ENCODE measurements at places on chromosomes 5 and 9. TPM values are rescaled to one million over a fixed set of nuclear protein-coding genes. Genes with fewer than 3 reads are reported as not detected.

DNA sequence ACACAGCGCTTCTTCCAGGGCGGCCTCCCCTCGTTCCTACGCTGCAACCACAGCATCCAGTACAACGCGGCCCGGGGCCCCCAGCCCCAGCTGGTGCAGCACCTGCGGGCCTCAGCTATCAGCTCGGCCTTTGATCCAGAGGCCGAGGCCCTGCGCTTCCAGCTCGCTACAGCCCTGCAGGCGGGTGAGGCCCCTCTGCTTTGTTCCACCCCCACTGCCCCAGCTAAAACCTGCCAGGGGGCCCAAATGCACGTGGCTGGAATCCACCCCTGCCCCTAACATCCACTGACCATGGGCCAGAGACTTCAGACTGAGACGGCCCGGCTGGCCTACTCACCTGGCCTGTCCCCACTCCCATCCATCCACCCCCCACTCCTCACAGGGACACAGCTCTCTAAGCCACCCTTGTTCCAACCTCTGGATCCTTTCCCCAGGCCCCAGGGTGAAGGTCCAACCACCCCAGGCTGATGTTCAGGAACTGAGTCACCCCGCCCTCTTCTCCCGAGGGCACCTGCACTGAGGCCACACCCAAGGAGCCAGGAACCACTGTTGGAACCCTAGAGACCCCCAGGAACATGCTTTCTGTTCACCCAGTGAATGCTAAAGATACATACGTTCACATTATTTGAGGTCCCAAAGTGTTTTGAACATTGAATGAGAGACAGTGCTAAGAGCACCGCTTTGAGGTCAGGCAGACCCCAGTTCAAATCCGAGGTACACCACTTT is 18.9 kb upstream of the ASS1 start:
- no peaks in the 10 kb centered on the region for H3K27me3 ChIP-seq
- peaks cover 3% of the 10 kb centered on the region for H3K4me1 ChIP-seq
- no peak overlapping the region for H3K27ac ChIP-seq

- no peaks in the 10 kb centered on the region for H3K4me1 ChIP-seq
- H3K27me3 ChIP-seq: no peaks in the 10 kb centered on the region
- DNase-seq: no peak
- no peaks in the 10 kb centered on the region for H3K36me3 ChIP-seq
Observed at GRCh38 chr5:153974813-153975163, 63.9 kb downstream of the FAM114A2 start.

DNA sequence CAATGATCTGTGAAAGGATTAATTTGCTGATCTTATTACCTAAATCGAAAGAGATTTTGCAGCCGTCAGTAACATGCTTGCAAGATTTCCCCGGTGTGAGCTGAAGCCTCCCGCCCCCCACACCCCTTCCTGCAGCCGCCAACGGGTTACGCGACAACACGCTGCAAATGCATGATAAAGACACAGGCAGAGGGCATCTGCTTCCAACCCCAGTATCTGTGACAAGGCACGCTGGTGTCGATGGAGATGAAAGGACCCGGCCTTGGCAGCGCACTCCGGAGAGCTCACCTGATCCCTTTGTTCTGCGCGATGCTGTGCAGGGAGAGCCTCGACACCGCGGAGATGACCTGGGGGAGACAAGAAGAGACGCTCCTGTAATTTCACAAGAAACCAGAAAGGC is 122.9 kb upstream of the SARDH start:
- no peaks in the 10 kb centered on the region for H3K27me3 ChIP-seq
- DNase-seq: no peak
- H3K27ac ChIP-seq: no peak overlapping the region
- no peak overlapping the region for H3K4me3 ChIP-seq
- H3K36me3 ChIP-seq: no peaks in the 10 kb centered on the region
- peaks cover 23% of the 10 kb centered on the region for H3K4me1 ChIP-seq

GRCh38 chr5:160692271-160692670 is 159.7 kb downstream of the ATP10B start:
- H3K4me3 ChIP-seq: no peak overlapping the region
- no peaks in the 10 kb centered on the region for H3K36me3 ChIP-seq
- no peak overlapping the region for H3K27ac ChIP-seq
- DNase-seq: no peak

TAF11L2 gene
- not detected for total RNA-seq

DNA sequence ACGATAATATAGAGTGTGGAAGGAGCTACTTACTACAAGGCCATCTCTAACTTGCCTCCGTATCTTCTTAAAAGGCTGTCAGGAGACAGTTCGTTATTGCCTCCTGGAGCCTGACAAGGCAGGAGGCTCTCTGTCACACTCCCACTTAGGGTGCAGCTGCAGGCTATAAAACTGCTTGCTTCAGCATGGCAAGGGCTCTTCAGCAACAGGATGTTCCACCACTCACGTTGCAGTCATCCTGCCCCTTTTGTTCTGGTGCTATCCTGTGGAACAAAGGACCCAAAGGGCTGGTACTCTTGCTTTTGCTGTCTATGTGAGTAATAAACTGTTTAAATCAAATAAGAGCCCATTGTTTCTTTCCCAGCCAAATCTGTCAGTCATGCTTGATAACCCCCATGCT is 508.9 kb downstream of the NTRK2 start:
- H3K4me3 ChIP-seq: no peak overlapping the region
- no peak for DNase-seq

GRCh38 chr9:124975131-124975530 is 34.2 kb upstream of the GOLGA1 start:
- H3K4me3 ChIP-seq: no peak overlapping the region
- no peak for DNase-seq
- no peaks in the 10 kb centered on the region for H3K27me3 ChIP-seq
- H3K36me3 ChIP-seq: peaks cover 40% of the 10 kb centered on the region
- no peak overlapping the region for H3K27ac ChIP-seq
- no peaks in the 10 kb centered on the region for H3K4me1 ChIP-seq

CCL27 gene
- not detected for total RNA-seq

SLCO4C1 gene
- 16.8 TPM for total RNA-seq

IL9 gene
- total RNA-seq: not detected

GRCh38 chr5:163687414-163687813 is 182.0 kb downstream of the MAT2B start:
- H3K27ac ChIP-seq: no peak overlapping the region
- no peaks in the 10 kb centered on the region for H3K4me1 ChIP-seq
- no peak for DNase-seq
- H3K36me3 ChIP-seq: no peaks in the 10 kb centered on the region
- H3K27me3 ChIP-seq: no peaks in the 10 kb centered on the region

LVRN gene
- total RNA-seq: 0.30 TPM

DNA sequence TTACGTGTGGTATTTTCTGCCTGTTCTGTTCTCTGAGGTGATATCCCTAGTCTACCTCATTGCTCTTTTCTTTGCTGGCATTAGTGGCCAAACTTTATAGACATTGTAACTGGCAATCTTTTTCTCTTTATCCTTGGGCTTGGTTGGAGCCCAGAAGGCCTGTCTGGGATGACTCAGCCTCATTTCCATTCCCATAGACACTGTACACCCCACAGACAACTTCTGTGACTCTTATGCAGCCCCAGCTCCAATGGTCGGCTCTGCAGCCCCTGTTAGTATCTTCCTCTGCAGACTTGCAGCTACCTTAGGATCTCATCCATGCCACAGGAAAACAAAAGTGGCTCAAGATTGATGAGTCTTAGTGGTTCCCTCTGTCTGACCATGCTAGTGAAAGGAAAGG is 79.8 kb downstream of the CFAP95 start:
- H3K27ac ChIP-seq: no peak overlapping the region
- no peak overlapping the region for H3K4me3 ChIP-seq
- no peaks in the 10 kb centered on the region for H3K4me1 ChIP-seq
- H3K27me3 ChIP-seq: no peaks in the 10 kb centered on the region
- no peaks in the 10 kb centered on the region for H3K36me3 ChIP-seq

- H3K27me3 ChIP-seq: no peaks in the 10 kb centered on the region
- H3K4me1 ChIP-seq: peaks cover 5% of the 10 kb centered on the region
- no peaks in the 10 kb centered on the region for H3K36me3 ChIP-seq
- no peak for DNase-seq
Observed at GRCh38 chr9:36479101-36479500, 79.0 kb upstream of the RNF38 start.

- H3K27me3 ChIP-seq: no peaks in the 10 kb centered on the region
- H3K4me1 ChIP-seq: no peaks in the 10 kb centered on the region
Observed at GRCh38 chr9:9142001-9142400, 1342.4 kb upstream of the DMAC1 start.

DNA sequence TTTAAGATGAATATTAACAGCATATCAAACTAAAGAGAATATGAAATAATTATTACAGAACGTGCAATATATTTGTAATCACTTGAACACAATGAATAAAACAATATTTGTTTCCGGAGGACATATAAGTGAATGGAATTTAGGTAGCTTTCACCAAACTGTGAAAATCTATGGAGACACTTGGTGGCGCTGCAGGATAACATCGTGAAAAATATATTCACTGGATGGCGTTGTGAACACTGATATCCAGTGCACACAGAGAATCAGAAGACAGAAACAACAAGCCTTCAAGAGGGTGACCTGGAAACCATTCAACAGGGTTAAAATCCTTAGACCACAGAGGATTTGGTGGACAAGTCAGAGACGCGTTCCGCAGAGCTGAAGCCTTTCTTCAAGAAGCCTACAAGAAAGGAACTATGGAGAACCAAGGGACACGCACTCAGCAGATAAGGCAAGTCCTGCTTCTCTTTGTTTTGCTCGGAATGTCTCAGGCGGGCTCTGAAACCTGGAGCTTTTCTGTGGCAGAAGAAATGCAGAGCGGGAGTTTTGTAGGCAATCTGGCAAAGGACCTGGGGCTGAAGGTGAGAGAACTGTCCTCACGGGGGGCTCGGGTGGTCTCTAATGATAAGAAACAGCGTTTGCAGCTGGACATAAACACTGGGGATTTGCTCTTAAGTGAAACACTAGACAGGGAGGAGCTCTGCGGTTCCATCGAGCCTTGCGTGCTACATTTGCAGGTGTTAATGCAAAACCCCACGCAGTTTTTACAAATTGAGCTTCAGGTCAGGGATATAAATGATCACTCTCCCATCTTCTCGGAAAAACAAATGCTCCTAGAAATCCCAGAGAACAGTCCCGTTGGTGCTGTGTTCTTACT is at the start of gene PCDHB11:
TSS of gene PCDHB11 (plus strand) at position 269 of the 877 bp plus-strand sequence. CDS start at position 417, 148 bp downstream.
- H3K4me1 ChIP-seq: no peaks in the 10 kb centered on the region
- H3K27me3 ChIP-seq: no peaks in the 10 kb centered on the region
- no peak for DNase-seq
- no peaks in the 10 kb centered on the region for H3K36me3 ChIP-seq
- H3K4me3 ChIP-seq: peak within 1 kb of the TSS; percentile 6

SPATA31C1 gene
- not detected for total RNA-seq

PDZD2 gene
- total RNA-seq: 53.4 TPM

GRCh38 chr5:162324328-162324727 is 256.8 kb downstream of the GABRG2 start:
- H3K36me3 ChIP-seq: no peaks in the 10 kb centered on the region
- H3K4me3 ChIP-seq: no peak overlapping the region
- no peak for DNase-seq
- no peaks in the 10 kb centered on the region for H3K27me3 ChIP-seq

DNA sequence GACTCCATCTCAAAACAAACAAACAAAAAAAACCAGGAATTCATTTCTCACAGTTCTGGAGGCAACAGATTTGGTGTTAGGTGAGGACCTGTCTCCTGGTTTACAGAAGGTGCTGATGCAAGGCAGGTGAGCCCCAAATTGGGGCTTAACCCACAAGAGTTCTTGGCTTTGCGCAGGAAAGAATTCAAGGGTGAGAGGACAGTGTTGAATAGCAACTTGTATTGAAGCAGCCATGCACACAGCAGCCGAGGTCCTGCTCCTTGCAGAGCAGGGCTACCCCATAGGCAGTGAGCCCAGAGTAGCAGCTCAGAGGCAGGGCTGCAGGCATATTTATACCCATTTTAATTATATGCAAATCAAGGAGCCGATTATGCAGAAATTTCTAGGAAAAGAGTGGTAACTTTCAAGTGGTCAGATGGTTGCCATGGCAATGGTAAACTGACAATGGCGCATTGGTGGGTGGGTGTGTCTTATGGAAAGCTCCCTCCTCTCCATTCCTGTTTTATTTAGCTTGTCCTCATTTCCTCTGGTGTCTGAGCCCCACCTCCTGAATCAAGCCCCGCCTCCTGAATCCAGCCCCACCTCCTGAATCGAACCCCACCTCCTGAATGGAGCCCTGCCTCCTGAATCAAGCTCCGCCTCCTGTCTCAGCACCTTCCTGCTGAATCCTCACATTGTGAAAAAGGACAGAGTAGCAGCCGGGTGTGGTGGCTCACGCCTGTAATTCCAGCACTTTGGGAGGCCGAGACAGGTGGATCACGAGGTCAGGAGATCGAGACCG is 34.5 kb upstream of the COL5A1 start:
- no peak overlapping the region for H3K4me3 ChIP-seq
- no peak for DNase-seq
- H3K27ac ChIP-seq: no peak overlapping the region
- H3K27me3 ChIP-seq: no peaks in the 10 kb centered on the region

OR1J2 gene
- not detected for total RNA-seq

- DNase-seq: no peak
- H3K27me3 ChIP-seq: no peaks in the 10 kb centered on the region
- H3K4me1 ChIP-seq: no peaks in the 10 kb centered on the region
- H3K36me3 ChIP-seq: no peaks in the 10 kb centered on the region
- no peak overlapping the region for H3K4me3 ChIP-seq
Observed at GRCh38 chr5:7088849-7089248, 307.1 kb upstream of the ADCY2 start.

TGFBR1 gene
- total RNA-seq: 34.8 TPM

ARHGEF37 gene
- total RNA-seq: 13.6 TPM

DNA sequence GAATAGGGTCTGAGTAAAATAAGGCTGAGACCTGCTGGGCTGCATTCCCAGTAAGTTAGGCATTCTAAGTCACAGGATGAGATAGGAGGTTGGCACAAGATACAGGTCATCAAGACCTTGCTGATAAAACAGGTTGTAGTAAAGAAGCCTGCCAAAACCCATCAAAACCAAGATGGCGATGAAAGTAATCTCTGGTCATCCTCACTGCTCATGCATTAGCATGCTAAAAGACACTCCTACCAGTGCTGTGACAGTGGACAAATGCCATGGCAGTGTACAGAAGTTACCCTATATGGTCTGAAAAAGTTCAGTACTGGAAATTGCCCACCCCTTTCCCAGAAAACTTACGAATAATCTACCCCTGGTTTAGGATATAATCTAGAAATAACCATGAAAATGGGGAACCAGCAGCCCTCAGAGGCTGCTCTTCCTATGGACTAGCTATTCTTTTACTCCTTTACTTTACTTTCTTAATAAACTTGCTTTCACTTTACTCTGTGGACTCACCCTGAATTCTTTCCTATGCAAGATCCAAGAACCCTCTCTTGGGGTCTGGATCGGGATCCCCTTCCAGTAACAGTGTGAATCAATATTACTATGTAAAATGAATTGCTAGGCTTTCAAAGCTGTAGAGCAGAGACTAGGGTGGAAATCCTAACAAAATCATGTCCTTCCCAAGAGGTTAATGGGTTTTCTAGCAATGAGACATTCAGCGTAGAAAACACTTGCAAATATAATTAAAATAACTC is 257.8 kb downstream of the KIAA0825 start:
- H3K36me3 ChIP-seq: no peaks in the 10 kb centered on the region
- H3K4me3 ChIP-seq: no peak overlapping the region
- no peak overlapping the region for H3K27ac ChIP-seq
- H3K27me3 ChIP-seq: no peaks in the 10 kb centered on the region

- H3K4me1 ChIP-seq: no peaks in the 10 kb centered on the region
- no peak overlapping the region for H3K27ac ChIP-seq
- no peak overlapping the region for H3K4me3 ChIP-seq
- H3K36me3 ChIP-seq: no peaks in the 10 kb centered on the region
- no peak for DNase-seq
- no peaks in the 10 kb centered on the region for H3K27me3 ChIP-seq
Observed at GRCh38 chr5:171131497-171131896, 177.6 kb upstream of the TLX3 start.

Data from upper lobe of left lung (tissue), 6 donors.